ENCODE measurements at places on chromosomes 12 and 14. TPM values are rescaled to one million over a fixed set of nuclear protein-coding genes. Genes with fewer than 3 reads are reported as not detected.

GRCh38 chr14:89866458-89866857 is 88.1 kb downstream of the EFCAB11 start:
- DNase-seq: no peak

GRCh38 chr14:75521415-75522199 is 662 bp upstream of the BATF start:
- no peak for DNase-seq

DNA sequence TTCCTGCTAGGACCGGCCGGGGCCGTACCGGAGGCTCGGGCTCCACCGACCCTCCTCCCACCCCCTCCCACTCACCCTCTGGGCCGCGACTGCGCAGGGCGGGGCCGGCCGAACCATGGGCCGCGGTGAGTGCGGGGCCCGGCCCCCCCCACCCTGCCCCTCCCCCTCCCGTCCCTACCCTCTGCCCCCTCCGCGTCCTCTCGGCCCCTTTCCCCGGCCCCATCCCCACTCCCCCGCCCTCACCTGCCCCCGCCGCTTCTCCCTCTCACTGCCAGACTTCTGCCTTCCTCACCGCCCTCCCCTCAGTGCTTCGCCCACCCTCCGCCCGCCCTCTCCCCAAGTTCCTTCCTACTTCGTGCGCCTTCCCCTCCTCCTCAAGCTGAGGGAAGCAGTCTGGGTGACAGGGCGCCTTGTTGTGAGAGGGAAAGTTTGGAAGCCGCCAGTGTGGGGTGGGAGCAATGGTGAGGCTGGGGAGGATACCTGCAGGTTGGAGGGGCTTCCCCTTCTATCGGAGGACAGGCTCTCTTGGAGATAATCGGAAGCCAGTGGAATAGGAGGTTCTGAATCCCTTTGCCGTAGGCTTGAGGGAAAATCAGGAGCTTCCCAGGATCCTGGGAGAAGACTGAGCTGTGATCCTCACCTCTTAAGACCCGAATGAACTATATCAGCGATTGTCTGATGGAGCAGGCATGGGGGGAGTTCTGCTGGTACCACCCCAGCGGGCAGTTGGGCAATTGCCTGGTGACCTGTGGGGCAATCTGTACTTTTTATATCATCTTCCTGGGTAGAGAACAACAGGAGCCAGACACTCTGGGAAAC is 472 bp downstream of the MBD6 start:
- peak; percentile 93 for DNase-seq

DNA sequence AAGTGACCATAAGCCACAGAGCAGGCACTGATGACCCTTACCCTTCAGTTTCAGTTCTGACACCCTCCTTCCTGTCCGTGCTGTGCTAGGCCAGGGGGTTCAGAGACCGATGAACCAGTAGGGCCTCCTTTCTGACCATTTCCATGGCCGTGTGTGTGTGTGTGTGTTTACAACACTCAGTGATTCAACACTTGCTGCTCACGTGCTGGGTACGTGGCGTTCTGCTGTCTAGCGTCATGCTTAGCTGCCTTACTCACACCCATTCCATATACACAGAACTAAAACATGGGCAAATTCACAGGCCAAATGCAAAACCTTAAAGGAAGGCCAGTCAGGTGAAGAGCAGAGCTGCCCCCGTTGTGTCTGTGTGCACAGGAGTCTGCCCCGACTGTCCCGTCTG is 67.5 kb downstream of the DNAH10 start:
- DNase-seq: no peak

- no peak for DNase-seq
Measured at GRCh38 chr14:77603654-77604255, 12.7 kb downstream of the SPTLC2 start.

GRCh38 chr12:55188974-55189556 is 31.8 kb upstream of the OR10A7 start:
- no peak for DNase-seq

DNA sequence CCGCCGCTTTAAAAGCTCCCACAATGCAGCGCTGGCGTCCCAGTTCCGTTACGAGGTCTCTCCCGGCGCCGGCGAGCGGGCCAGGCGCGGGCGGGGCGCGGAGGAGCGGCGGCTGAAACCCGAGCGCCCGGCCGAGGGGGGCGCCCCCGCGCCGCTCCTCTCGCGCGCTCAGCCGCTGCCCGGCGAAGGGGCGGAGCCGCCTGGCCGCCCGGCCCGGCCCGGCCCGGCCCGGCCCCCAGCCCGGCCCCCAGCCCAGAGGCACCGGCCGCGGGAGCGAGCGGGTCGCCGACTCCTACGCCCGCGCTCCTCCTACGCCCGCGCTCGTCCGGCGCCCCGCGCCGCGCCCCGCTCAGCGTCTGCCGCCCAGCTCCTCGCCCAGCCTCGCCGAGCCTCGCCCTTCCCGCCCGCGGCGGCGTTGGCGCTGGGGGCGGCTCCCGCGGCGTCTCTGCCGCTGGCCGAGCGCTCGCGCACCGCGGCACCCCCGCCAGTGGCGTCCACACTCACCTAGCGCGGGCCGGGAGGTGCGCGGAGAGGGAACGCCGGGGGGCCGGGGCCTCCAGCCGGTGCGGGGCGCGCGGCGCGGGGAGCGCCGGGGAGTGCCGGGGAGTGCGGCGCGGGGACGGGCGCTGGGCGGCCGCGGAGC is at the start of gene RASSF8:
RASSF8 (plus strand) TSS at position 255 of the 643 bp plus-strand sequence. CDS start 96,662 bp downstream, outside the sequence.
- DNase-seq: peak; percentile 83

DNA sequence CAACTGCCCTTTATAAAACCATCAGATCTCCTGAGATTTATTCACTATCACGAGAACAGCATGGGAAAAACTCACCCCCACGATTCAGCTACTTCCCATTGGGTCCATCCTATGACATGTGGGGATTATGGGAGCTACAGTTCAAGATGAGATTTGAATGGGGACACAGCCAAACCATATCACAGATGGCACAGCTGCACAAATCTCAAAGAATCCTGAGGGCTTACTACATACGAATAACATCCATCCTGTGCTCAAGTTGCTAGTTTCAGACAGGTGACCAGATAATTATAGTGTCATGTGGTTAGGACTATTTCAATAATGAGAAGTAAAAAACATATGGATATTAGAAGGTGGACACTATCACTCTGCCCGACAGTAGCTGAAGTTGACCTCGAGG is 211.2 kb downstream of the NUAK1 start:
- DNase-seq: no peak

ITGB7 gene
- total RNA-seq: 1.4 TPM

APOF gene
- total RNA-seq: not detected

DAO gene
- total RNA-seq: not detected

EMP1 gene
- total RNA-seq: 118 TPM

- DNase-seq: no peak
Measured at GRCh38 chr12:118813778-118814357, 167.5 kb upstream of the SRRM4 start.

DNA sequence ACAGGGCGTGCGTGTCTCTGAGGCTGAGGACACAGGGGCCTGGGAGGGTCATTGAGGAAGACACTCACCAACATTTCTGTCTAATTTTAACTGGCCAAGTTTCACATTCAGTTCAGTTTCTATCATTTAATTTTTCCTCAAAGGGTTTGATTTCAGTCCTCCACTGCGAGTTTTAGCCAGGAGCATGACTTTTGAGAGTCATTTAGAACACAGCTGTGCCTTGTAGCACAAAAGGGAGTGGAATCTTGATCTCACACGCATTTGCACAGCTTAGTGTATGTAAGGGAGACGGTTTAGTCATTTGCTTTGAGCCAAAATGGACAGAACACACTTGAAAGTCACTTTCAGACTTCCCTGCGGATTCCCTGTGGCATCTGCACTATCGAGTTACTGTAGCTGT is 1090.8 kb downstream of the BCL11B start:
- DNase-seq: no peak

- DNase-seq: no peak
Measured at GRCh38 chr12:58575256-58575655, 345.0 kb downstream of the LRIG3 start.

GRCh38 chr14:98773814-98774213 is 498.2 kb downstream of the BCL11B start:
- DNase-seq: no peak

DNA sequence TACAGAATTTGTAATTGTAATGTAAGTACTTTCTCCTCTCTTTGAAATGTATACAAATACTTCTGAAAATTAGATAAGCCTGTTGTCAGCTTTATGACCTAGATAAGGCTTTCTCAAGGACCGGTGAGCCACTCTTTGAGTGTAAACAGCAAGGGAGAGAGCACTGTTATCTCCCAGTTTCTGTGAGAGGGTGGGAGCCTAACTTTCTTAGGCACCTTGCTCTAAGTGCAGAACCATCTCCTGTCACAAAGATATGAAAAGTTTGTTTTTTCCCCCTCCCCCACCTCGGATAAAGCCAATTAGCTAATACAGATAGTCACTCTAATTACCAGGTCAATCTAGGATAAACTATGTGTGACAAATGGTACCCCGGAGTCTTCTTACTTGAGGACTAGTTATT is 35.8 kb downstream of the CAPS2 start:
- DNase-seq: no peak

CLBA1 gene
- 2.7 TPM for total RNA-seq

- DNase-seq: no peak
Measured at GRCh38 chr12:130141901-130142683, 20.2 kb upstream of the FZD10 start.

ERP29 gene
- total RNA-seq: 42.1 TPM

MYF5 gene
- total RNA-seq: not detected

SMIM41 gene
- not detected for total RNA-seq

- no peak for DNase-seq
Measured at GRCh38 chr12:113815031-113815430, 151.1 kb downstream of the RBM19 start.

CACNA1C gene
- total RNA-seq: 182 TPM

TTC9 gene
- 2.9 TPM for total RNA-seq

Measured in cardiac septum (tissue), 1 donor.